HS-5 (cell line): ENCODE measurements at places on chromosomes 3 and 15.

- DNase-seq = no peak
Observed at GRCh38 chr3:141858312-141858711, 18.1 kb upstream of the ATP1B3 start.

DNA sequence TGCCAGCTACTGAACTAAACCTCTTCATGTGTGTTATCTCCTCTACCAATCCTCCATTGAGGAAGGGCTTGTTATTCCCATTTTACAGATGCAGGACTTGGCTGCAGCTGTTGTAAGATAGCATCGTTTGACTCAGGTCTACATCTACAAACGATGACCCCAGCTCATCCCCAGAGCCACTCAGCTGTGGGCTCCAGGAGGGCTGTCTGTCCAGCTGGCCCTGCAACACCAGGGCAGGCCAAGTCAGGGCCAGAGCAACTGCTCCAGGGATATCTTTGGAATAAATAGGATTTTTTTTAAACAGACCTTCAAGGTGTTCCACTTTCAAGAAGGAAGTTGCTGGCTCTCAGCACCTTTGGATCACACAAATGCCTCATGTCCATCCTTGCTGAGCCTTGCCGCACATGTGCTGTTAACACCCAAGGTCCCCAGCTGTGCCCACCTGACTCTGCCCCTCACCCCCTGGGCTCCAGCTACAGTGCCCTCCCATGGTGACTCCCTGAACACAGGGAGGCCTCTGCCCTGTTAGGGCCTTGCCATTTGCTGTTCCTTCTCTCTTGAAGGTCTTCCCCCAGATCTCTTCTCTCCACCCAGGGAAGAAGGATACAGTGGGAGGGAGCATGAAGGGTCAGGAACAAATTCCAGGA, 31.0 kb downstream of the ALDH1L1 start:
- no peak for DNase-seq

GRCh38 chr3:129323651-129324294, 45.1 kb downstream of the HMCES start:
- no peak for DNase-seq

DNA sequence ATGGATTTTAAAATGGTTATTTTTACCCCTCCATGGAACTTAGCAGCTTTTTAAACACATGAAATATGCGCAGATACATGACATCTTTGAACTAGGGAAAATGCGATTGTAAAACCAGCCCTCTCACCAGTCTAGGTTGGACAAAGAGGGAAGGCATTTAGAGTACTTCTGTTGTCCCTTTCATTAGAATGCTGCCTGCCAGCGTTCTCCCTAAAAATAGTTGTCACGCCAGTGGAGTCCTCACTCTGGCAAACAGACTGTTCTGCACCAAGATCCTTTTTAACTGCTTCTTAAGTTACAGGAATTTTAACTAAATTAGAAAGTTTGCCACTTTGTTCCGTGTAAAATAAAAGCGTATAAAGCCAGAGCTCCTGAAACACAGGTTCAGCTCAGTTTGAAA, 295.3 kb downstream of the VPS13C start:
- no peak for DNase-seq

DNA sequence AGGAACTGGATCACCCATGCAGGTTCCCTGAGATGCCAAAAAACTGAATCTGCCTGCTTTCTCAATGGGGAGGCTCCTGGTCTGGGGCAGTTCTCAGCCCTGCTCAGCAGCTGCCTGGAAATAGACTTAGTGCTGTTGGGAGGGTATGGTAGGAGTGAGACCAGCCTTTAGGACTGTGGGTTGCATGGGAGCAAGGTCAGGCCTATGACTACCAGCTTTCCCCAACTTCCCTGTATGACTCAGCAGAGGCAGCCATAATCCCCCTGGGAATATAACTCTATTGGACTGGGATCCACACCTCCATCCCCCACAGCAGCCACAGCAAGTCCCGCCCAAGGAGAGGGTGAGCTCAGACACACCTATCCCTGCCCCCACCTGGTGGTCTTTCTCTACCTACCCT, 87.0 kb downstream of the CFAP44 start:
- DNase-seq = no peak

- DNase-seq = no peak
Observed at GRCh38 chr3:130699765-130700164, 46.9 kb downstream of the PIK3R4 start.

GRCh38 chr3:5217824-5218595, 30.5 kb downstream of the EDEM1 start:
- DNase-seq = no peak

DNA sequence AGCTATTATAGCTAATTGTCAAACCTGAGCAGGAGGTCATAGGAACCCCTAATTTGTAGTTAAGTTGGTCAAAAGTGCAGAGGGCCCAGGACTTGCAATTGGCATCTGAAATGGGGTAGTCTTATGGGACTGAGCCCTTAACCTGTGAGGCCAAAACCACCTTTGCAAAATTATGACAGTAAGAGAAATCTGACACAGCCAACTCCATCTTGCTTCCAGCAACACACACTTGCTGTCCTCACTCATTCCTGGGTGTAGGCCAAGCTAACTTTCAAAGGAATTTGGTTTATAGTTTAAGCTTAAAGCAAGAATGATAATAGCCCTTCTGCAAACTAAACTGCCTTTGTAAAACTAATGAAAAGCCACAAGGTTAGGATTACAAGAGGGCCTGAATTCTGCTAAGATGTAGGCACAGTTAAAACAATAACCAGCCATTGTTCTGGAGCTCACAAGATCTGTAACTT, 57.6 kb upstream of the FRMD4B start:
- DNase-seq = no peak

GRCh38 chr15:70342554-70343548, 245.1 kb upstream of the TLE3 start:
- DNase-seq = no peak

GRCh38 chr3:31859245-31859644, 121.8 kb downstream of the OSBPL10 start:
- DNase-seq = no peak
